ENCODE measurements at places on chromosomes 13 and 19. TPM values are rescaled to one million over a fixed set of nuclear protein-coding genes. Genes with fewer than 3 reads are reported as not detected.

The INSR gene
- 30.7 TPM for total RNA-seq

The RNF17 gene
- total RNA-seq = not detected

DNA sequence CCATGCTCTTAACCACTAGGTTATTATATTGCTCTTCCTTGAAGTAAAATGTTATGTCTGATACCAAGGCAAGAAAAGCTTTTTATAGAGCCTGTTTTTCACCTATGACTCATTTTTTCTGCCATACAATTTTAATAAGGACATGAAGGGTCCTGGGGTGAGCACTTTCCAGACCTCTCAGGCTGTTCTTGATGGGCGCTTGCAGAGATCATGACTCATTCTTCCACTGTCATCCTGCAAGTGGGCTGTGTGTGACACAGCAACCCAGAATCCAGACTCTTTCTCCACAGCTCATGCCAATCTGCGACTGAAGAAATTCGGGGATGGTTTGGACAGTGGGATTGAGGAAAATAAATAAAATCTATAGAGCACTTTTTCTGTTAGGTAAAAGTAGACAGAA, 506.7 kb upstream of the NBEA start:
- no peaks in the 10 kb centered on the region for H3K36me3 ChIP-seq
- no peak for DNase-seq
- no peak overlapping the region for H3K4me3 ChIP-seq
- no peaks in the 10 kb centered on the region for H3K27me3 ChIP-seq
- H3K27ac ChIP-seq = peak overlapping the region; percentile 61
- peaks cover 12% of the 10 kb centered on the region for H3K4me1 ChIP-seq

DNA sequence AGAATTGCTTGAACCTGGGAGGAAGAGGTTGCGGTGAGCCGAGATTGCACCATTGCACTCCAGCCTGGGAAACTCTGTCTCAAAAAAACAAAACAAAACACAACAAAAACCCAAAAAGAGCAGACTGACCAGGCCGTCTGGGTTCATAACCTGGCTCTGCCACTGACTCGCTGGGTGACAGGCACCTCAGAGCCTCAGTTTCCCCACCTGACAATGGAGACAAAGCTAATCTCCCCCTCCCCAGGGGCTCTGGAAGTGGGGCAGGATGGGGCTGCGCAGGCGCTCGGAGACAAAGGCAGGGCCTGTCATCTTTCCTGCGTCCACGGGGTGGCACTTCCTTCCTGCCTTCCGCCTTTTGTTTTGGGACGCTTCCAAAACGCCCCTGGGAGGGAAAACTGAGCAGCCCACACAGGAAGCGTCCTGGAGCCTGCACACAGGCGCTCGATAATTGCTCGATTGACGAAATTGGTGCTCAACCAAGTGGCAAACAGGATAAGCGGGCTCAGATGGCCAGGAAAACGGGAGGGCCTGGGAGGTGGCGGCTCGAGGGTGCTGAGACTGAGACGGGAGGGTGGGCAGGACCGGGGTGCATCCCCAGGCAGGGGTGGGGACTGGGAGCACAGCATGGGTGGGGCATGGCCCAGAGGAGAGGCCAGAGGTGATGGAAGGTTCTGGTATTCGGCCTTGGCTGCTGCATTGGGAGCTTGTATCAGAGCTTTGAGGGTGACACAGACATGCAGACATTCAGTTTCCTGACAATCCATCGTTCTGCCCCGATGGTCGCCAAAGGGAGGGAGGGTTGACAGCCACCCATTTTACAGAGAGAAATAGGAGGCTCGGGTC, 17.8 kb downstream of the SPC24 start:
- peak overlapping the region; percentile 38 for H3K4me3 ChIP-seq
- peak overlapping the region; percentile 99 for H3K27ac ChIP-seq
- peaks cover 56% of the 10 kb centered on the region for H3K4me1 ChIP-seq
- no peaks in the 10 kb centered on the region for H3K27me3 ChIP-seq
- DNase-seq = peak; percentile 95

GRCh38 chr13:30755678-30756077, 20.3 kb downstream of the ALOX5AP start:
- H3K27me3 ChIP-seq = peaks cover 18% of the 10 kb centered on the region
- no peak for DNase-seq
- H3K27ac ChIP-seq = no peak overlapping the region
- no peak overlapping the region for H3K4me3 ChIP-seq
- peaks cover 4% of the 10 kb centered on the region for H3K4me1 ChIP-seq
- H3K36me3 ChIP-seq = no peaks in the 10 kb centered on the region

DNA sequence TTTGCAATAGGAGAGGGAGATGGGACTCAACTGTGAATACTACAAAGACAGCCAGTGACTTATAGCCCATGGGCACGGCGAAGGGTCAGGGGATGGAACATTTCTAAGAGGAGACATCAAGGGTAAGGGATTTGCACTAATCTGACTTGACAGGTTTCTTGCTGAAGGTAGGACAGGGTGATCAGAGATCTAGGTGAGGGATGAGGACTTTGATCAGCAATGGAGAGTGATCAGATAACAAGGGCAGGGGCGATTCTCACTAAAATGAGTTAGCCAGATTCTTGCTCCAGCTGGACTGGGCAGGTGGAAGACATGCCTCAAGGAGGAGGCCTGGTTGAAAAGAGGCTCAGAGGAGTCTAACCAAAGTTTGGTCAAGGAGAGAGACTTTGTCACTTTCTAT, 209.2 kb downstream of the SLC7A1 start:
- no peak overlapping the region for H3K4me3 ChIP-seq
- no peaks in the 10 kb centered on the region for H3K4me1 ChIP-seq
- H3K27me3 ChIP-seq = peaks cover 15% of the 10 kb centered on the region
- H3K27ac ChIP-seq = no peak overlapping the region

DNA sequence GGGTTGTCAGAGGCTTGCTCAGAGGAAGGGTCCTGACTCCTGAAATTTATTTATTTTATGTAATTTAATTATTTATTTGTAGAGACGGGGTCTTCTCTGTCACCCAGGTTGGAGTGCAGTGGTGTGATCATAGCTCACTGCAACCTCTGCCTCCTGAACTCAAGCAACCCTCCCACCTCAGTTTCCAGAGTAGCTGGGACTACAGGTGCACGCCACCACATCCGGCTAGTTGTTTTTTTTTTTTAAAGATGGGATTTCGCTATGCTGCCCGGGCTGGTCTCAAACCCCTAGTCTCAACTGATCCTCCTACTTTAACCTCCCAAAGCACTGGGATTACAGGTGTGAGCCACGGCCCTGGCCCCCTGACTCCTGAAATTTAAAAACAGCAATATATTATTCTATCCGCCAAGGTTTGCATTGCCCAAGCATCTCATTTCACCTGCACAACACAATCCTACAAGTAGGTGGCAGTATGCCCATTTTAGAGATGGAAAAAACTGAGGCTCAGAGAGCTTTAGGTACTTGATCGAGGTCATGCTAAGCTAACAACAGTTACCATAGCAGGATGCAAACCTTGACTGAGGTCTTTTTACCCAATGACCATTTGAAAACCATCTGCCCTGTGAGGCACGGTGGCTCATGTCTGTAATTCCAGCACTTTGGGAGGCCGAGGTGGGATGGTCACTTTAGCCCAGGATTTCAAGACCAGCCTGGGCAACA, 18.1 kb downstream of the ARHGEF18 start:
- H3K27me3 ChIP-seq = peaks cover 27% of the 10 kb centered on the region
- no peak for DNase-seq
- no peaks in the 10 kb centered on the region for H3K36me3 ChIP-seq
- no peak overlapping the region for H3K27ac ChIP-seq
- H3K4me1 ChIP-seq = peaks cover 9% of the 10 kb centered on the region

The MAP4K1 gene
- total RNA-seq = 3.1 TPM

The TEX26 gene
- total RNA-seq = not detected

DNA sequence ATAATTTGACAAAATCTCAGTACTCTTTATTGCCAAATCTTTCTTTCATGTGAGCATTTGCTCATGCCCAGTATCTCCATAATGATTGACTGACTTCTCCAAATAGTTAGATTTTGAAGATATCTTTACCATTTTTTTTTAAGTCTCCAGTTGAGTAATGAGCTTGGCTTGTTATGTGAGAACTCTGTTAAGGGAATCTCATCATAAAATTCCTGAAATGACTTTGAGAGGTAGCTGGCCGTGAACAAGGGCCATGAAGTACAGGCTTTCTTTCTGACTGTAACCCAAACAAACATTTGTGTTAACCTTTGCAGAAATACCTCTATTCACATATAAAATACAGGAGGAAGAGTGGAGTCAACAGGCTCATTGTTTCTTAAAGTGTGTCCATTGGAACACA, 449.7 kb downstream of the IRS2 start:
- H3K4me3 ChIP-seq = no peak overlapping the region
- H3K27ac ChIP-seq = peak overlapping the region; percentile 44
- H3K27me3 ChIP-seq = no peaks in the 10 kb centered on the region
- no peak for DNase-seq
- no peaks in the 10 kb centered on the region for H3K36me3 ChIP-seq

The ZNF729 gene
- not detected for total RNA-seq

DNA sequence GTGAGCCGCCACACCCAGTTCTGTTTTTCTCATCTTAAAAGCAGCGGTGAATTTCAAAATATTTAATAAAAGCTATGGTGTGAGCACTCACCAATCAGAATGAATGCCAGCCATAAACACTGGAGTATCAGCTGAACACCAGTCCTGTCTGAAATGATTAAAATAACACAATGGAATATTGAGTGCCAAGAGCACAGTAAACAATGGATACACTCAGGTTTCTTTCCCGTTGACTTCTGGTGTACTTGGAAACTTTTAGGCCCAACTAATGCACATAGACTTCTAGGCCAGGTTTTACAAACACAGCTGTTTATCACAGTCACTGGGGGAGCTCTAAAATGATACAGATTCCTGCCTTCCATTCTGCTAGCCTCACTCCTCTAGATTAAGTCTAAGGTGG, 68.3 kb downstream of the SLC6A16 start:
- peaks cover 23% of the 10 kb centered on the region for H3K27me3 ChIP-seq
- H3K4me3 ChIP-seq = no peak overlapping the region
- no peak for DNase-seq
- no peaks in the 10 kb centered on the region for H3K4me1 ChIP-seq

DNA sequence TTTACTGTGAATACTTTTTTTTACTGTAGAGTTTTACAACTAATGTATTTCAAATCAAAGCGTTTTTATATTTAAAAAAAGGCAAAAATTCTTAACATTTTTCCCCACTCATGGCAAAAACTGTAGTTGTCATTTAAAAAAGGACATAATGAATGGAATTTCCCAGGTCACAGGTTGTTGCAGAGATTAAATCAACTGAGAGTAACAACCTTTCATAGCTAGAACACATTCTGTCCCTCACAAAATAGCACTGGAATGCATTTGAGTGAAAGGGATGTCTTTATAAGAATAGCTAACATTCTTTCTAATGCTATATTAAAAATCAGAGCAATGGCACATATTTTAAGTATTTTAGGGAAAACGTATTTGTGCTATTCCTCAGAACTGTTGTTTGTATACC, 1393.3 kb upstream of the ATXN8OS start:
- peaks cover 32% of the 10 kb centered on the region for H3K4me1 ChIP-seq
- H3K27me3 ChIP-seq = no peaks in the 10 kb centered on the region
- DNase-seq = no peak
- H3K36me3 ChIP-seq = no peaks in the 10 kb centered on the region

The KMT2B gene
- 45.1 TPM for total RNA-seq

GRCh38 chr19:29928831-29929230, 13.2 kb upstream of the URI1 start:
- peaks cover 8% of the 10 kb centered on the region for H3K27me3 ChIP-seq
- no peaks in the 10 kb centered on the region for H3K4me1 ChIP-seq
- no peak overlapping the region for H3K27ac ChIP-seq

GRCh38 chr13:44331912-44332851, 41.4 kb upstream of the SERP2 start:
- peaks cover 27% of the 10 kb centered on the region for H3K4me1 ChIP-seq
- peak overlapping the region; percentile 4 for H3K4me3 ChIP-seq
- no peaks in the 10 kb centered on the region for H3K36me3 ChIP-seq
- H3K27ac ChIP-seq = peak overlapping the region; percentile 72
- DNase-seq = no peak
